Suprapubic skin (tissue), 4 donors: ENCODE measurements at places on chromosomes 7 and 10.

- DNase-seq = no peak
These were observed 147.1 kb downstream of the ITGA8 start for GRCh38 chr10:15572531-15573045.

DNA sequence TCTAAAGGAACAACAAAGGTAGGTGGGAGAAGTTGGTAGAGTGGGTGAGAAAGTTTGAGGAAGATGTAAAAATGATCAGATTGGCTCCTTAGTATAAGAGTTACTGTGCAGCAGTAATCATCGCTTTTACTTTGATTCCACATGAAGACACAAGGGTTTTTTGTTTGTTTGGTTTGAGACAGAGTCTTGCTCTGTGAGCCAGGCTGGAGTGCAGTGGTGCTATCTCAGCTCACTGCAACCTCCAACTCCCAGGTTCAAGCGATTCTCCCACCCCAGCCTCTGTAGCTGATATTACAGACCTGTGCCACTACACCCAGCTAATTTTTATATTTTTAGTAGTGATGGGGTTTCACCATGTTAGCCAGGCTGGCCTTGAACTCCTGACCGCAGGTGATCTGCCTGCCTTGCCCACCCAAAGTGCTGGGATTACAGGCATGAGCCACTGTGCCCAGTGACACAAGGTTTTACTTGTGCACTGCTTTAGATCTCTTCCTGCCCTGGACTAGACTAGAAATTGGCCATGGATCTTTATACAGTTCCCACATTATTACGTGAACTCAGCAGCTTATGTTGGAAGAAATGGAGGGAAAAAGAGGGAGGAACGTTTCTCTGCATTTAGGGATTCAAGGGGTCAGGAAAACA, 10.7 kb downstream of the LUC7L2 start:
- DNase-seq = no peak

- no peak for DNase-seq
These were observed 184.2 kb upstream of the TMEM196 start for GRCh38 chr7:19957664-19958063.

GRCh38 chr10:107807836-107808235, 643.3 kb upstream of the SORCS1 start:
- DNase-seq = no peak

GRCh38 chr10:5858811-5859210, 30.9 kb downstream of the ANKRD16 start:
- no peak for DNase-seq

- DNase-seq = no peak
These were observed 6.8 kb downstream of the IL6 start for GRCh38 chr7:22733761-22734160.

- DNase-seq = no peak
These were observed 2.4 kb upstream of the HOXA10 start for GRCh38 chr7:27176524-27176845.

GRCh38 chr10:30437031-30437841, 3.3 kb downstream of the MAP3K8 start:
- no peak for DNase-seq

DNA sequence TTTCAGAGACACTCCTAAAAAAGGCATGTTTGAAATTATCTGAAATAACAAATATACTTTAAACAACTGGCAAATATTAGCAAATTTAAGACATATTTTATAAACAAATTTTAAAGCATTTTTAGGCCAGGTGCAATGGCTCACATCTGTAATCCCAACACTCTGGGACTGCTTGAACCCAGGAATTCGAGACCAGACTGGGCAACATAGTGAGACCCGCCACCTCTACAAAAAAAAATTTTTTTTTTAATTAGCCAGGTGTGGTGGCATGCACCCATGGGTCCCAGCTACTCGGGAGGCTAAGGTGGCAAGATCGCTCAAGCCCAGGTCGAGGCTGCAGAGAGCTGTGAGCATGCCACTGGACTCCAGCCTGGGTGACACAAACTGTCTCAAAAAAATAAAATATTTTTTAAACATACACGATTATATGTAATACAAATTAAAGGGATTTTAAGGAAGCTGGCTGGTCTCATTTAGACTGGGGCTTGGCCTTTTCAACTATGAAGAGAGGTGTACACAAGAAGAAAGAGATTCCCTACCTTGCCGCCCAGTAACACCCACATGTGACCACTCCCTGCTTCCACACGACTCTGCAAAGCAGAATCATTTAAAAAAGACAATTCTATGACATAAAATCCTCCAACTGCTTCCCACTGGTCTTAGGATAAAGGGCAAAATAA, 7.5 kb downstream of the LARP4B start:
- no peak for DNase-seq

DNA sequence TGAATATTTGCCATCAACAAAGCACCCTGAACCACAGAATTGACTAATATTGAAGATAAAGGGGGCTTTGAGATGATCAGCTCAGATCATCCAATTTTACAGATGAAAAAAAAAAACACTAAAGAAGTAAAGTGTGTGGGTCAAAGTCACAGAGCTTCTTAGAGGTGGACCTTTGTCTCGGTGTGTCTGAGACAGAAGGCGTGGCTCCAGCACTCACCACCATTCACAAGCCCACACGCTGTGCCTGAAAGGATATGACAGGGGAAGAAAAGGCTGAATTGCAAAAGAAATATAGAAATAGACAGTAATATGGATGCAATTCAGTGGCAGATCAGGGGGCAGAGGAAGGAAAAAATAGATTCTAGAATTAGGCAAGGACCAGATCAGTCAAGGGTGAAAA, 114.9 kb upstream of the PLXNA4 start:
- no peak for DNase-seq

DNA sequence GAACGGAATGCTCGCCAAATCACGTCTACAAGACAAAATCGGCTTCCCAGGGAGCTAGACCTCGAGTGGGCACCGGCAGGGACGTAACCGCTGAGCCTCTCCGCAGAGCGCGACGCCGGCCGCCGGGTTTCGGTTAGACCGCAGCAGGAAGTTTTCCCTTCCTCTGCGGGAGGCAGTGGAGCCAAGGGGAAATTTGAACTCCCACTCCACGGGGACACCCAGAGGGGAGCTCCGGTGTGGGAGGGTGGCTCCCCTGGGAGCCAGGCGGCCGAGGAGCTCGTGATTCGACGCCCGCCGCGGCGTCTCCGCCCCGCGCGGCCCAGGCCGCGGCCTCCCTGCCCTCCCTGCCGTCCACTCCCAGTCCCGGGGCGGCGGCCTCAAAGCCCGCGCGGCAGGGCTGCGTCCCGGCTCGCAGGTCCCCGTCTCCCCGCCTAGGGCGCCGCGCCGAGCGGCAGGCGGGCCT, 426 bp downstream of the SYPL1 start:
- DNase-seq = no peak
